ENCODE measurements at places on chromosomes 12 and 14.

DNA sequence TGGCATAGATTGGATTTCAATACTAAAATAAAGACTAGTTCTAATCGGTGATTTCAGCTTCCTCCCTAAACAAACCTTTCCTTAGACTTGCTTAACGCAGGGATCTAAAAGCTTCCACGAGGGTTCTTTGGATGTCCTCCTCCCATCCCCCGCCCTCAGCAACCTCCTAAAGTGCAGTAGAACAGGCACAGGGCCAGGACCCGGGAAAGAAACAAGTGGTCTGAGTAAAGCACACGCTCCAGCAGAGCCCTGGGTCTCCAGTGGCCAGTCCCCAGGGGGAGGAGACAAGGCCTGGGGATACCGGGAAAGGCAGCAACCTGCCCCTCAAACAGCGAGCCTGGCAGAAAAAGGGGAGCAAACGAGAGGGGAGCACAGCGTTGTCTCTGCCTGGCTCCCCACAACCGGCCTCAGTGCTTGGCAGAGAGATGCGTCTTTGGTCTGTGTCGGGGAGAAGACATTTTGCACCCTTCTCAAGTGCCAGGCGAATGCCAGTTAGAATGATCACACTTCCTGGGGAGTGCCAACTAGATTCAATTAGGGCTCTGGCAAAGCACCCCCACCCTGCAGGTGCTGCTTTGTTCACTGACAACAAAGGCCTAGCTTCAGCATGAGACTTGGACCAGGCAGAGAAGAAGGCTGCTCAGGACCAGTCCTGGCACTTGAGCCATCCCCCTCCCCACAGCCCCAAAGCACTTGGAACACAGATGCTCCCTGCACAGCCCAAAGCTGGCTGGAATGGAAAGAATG is 17.1 kb upstream of the SLC6A12 start:
- no peak for DNase-seq

DNA sequence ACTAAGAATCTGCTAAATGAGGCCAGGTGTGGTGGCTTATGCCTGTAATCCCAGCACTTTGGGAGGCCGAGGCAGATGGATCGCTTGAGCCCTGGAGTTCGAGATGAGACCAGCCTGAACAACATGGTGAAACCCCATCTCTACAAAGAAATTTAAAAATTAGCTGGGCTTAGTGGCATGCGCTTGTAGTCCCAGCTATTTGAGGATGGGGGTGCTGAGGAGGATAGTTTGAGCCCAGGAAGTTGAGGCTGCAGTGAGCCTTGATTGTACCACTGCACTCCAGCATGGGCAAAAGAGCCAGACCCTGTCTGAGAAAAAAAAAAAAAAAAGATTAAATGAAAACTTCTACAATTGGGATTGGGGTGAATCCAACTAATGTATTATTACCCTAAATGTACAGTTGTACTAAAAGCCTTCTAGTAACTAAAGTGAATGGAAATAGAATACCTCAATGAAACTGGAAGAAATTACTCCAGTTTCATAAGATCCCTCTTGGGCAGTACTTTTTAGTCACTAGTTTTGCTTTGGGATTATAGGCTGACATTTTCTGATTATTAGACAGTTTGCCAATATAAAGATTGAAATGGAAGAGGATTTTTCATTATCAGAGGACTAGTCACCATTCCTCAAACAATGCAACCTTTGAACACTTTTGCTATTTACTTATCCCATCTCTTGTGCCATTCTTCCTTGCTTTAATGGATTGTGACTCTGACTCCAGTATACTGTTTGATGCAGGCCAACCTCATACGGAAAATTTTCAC is 14.3 kb downstream of the COCH start:
- no peak for DNase-seq

- DNase-seq = no peak
These were observed 162.1 kb upstream of the LHX5 start for GRCh38 chr12:113633678-113634332.

DNA sequence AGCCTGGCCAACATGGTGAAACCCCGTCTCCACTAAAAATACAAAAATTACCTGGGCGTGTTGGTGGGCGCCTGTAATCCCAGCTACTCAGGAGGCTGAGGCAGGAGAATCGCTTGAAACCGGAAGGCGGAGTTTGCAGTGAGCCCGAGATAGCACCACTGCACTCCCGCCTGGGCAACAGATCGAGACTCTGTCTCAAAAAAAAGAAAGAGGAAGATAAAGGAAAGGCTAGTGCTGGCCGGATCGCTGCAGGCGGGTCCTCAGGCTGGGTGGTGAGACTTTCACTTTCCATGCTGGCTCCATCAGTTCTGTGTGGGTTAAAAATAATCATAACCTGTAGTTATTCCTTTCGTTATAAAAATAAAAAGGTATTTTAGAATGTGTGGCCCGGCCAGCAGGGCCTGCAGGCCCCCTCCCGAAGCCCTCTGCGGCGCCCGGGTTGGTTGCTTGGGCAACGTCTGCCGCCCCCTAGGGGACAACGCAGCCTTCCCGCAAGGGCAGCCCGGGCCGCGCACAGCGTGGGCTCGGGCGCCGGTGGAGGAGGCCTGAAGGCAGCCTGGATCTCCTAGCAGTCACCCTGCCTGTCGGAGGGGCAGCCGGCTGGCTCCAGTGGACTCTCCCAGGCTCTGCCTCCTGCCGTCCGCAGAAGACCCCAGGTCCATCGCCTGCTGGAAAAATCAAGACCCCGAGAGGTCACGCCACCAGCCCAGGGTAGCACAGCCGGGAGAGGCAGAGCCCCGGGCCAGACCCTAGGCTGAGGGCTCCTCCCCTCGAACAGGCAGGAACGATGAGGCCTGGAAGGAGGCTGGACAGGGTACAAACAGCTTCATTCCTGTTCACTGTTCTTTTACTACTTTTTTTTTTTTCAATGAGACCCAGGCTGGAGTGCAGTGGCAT is 5.0 kb upstream of the SLC25A47 start:
- no peak for DNase-seq

DNA sequence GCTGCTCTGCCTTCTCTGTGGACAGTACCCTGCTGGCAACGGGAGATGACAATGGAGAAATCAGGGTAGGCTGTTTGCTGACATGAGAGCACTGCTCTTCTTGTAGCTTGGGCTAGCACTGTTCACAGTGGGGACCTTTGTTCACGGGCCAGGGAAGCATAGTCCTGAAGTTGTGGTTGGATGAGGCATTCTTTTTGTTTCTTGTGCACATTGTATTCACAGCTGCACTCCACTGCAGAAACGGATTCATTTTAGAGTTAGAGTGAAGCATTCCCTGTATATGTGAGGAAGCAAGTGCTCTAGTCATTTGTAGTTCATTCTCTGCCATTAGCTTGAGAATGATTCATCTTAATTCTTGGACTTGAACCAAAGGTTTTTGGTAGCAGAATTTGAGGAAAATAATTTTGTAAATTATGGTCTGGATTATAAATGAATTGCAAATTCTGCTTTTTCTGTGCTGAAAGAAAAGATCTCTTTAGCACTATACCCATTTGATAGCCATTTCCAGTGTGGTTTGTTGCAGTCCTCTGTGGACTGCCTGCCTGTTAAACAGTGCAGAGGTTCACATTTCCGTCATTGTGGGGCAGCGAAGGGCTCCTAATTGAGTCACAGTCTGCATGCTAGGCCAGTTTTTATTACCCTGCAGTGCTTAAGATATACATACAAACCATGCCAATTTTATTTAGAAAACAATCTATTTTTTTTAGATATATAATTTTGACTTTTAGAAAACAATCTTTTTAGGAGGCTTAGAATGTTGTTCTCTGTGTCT is 80.6 kb downstream of the APAF1 start:
- no peak for DNase-seq

DNA sequence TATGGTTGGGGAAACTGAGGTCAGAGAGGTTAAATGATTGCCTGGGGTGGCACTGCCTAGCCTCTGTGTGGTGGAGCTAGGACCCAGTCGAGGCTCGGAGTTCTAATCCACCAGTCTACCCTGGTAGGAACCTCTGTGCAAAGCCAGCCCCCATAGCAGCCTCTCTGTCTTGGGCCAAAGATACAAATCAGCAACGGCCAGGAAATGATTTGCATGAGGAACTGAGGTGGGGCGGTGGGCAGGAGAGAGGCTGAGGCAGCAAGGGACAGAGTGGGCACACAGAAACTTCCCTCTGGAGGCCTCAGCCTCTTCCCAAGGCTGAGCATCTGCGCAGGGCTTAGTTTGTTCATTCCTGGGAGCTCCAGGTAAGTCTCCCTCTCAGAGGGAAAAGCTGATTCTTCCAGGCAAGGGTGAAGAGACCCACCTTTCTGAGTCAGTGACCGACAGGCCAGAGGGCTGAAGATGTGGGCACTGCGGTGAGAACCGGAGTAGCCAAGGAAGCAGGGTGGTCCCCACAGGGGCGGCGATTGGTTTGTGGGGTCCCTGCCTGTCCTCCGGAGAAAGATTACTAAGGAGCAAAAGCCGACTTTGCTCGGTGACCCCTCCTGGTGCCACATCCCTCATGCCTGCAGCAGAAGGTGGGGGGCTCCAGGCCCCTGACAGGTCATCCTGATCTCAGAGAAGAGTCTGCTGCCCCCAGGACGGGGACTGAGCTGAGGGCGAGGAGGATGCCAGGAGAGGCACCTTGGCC is 134.6 kb downstream of the CACNA1C start:
- DNase-seq = no peak

DNA sequence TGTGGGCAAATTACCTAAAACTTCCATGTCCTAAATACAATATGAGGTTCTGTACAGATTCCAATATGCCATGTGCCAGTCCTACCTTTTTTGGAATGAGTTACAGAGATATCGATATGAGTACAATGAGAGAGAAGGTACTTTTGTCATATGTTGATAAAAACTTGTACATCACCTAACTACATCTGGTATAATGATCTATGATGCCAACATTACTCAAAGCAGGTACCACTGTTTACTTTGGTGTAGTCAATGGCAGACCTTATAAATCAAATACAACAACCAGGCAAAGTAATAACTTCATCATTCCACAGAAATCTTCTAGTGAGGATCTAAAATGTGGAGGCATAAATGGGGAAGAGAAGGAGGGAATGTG is 12.7 kb downstream of the TEP1 start:
- no peak for DNase-seq

Data from NCI-H1417 treated with DMSO at 0.1 percent for 48 hours (cell line).